Lung (tissue), 17 donors: ENCODE measurements at places on chromosomes 3 and 15.

DNA sequence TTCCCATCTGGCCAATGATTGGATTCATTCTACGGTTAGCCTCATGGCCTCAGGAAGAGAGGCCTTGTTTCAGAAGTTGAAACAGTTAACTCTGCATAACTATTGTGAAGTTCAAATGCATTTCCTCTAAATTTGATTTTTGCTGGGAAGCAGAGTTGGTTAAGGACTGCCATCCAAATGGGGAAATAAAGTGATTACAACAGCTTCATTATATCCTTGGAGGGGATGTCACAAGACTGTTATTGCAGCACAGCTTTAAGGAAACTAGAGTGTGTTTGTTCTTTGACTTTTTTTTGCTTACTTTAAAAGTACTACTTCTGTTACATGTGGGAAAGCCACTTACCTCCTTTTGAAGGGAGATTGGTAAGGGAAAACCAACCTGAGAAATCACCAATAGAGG is 164.8 kb downstream of the AKAP13 start:
- peak; percentile 89 for DNase-seq
- peak overlapping the region; percentile 60 for H3K27ac ChIP-seq
- peak overlapping the region; percentile 21 for H3K4me3 ChIP-seq
- H3K27me3 ChIP-seq, result no peaks in the 10 kb centered on the region
- H3K4me1 ChIP-seq, result peaks cover 6% of the 10 kb centered on the region

GRCh38 chr3:36919439-36920160 is 25.3 kb downstream of the TRANK1 start:
- peaks cover 8% of the 10 kb centered on the region for H3K4me1 ChIP-seq
- H3K27me3 ChIP-seq, result no peaks in the 10 kb centered on the region
- no peak overlapping the region for H3K27ac ChIP-seq
- DNase-seq, result no peak
- no peaks in the 10 kb centered on the region for H3K36me3 ChIP-seq

- DNase-seq, result no peak
- no peaks in the 10 kb centered on the region for H3K4me1 ChIP-seq
- H3K27me3 ChIP-seq, result peaks cover 2% of the 10 kb centered on the region
- H3K36me3 ChIP-seq, result no peaks in the 10 kb centered on the region
These were observed 80.2 kb downstream of the WNT5A start for GRCh38 chr3:55406696-55407425.

DNA sequence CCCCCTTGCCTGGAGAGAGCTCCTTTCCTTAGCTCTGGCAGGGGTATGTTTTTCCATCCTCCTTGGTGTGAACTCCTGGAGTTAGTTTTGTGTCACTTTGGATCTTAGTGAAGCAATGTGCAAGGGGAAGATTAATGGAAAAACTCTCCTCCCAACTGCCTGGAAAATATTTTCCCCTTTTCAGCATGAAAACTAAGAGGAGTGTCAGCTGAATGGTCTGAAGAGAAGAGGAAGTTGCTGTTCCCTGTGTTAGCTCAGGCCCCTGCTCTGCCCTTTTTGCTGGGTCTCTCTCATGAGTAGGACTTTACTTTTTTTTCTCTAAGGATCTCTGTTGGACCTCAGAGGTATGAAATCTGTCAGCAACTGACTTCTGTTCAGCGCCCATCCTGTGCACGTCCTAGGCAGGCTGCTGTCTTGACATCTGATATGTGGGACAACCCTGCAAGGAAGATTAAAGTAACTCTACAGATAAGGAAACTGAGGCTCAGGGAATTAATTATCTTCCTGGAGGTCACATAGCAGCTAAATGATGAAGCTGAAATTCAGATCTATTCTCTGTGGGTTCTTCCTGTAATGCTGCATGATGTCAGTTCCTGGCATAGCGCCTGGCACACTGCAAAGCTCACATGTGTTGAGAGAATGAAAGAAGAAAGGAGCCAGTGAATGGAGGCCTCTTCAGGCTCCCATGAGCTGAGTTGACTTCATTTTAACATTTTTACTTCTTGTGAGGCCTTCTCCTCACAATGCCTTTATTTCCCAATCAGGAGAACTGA is 109.7 kb upstream of the GALNT15 start:
- no peaks in the 10 kb centered on the region for H3K4me1 ChIP-seq
- peak; percentile 70 for DNase-seq
- no peak overlapping the region for H3K4me3 ChIP-seq
- no peaks in the 10 kb centered on the region for H3K36me3 ChIP-seq

- H3K27ac ChIP-seq, result no peak overlapping the region
- no peaks in the 10 kb centered on the region for H3K27me3 ChIP-seq
- H3K4me1 ChIP-seq, result peaks cover 14% of the 10 kb centered on the region
- peak; percentile 22 for DNase-seq
These were observed 519.7 kb downstream of the DIPK2A start for GRCh38 chr3:144491333-144491732.

DNA sequence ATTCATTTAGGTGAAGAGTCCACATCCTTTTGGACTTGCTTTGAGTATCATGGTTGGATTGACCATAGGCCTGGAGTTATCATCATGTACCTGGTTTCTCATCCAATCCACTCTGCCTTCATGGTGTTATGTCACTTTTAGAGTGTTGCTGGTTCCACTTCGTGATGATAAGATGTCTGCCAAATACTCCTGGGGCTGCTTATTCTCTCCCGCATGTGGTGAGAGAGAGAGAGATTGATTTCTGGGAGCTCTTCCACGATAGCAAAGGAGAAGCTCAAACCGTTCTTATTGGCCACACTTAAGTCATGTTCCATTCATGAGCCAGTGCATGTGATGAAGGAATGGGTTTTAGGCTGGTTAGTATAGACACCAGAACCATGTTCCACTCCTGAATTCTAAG is 47.6 kb downstream of the MITF start:
- no peaks in the 10 kb centered on the region for H3K36me3 ChIP-seq
- no peak for DNase-seq
- H3K27me3 ChIP-seq, result no peaks in the 10 kb centered on the region
- H3K4me1 ChIP-seq, result peaks cover 42% of the 10 kb centered on the region
- no peak overlapping the region for H3K4me3 ChIP-seq

DNA sequence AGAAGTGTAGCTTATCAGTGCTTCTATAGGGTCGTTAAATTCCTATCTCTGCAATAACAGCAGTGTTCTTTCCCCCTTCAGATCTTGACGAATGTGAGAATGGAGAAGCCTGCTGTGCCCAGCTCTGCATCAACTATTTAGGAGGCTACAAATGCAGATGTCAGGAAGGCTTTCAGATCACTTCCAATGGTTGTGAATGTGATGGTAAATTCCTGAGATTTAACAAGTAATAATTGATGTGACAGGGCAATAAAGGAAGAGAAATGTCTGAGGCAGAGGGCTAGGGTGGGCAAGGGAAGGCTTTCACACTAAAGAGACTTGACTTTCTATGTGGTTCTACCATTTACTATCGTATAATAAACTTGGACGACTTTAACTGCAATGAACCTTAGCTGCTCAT is 711.7 kb upstream of the GOLIM4 start:
- no peaks in the 10 kb centered on the region for H3K36me3 ChIP-seq
- no peak overlapping the region for H3K27ac ChIP-seq
- peak; percentile 22 for DNase-seq
- H3K27me3 ChIP-seq, result no peaks in the 10 kb centered on the region

DNA sequence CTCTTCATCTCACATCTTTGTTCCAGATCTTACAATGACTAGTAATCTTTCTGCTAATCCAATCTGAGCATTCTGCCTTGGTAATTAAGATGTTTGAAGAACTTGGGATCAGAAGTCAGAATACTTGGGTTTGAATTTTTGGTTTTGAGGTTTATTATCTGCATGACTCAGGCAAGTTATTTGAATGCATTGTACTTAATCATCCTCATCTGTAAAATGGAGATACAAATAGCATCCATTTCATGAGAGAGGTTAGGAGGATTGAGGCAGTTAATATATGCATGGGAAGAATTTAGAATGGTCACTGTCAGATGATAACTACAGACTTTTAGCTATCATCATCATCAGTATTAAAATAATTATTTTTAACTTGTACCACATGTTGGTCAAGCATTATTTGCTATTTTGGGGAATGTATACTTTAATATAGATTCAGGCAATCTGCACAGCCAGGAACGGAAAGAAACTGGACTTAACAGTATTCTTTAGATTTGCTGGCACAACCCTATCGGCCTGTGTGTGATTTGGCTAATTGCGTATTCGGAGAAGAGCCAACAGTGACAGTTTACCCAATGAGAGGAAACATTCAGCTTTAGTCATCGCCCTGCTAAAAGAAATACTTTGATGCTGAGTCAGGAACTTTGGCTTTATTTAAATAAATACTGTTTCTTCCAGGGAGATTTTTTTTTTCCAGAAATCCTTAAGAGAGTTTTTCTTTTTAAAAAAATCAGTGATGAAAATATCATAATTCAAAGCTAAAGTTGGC is 600.0 kb downstream of the ROBO1 start:
- H3K27ac ChIP-seq, result no peak overlapping the region
- DNase-seq, result peak; percentile 98

DNA sequence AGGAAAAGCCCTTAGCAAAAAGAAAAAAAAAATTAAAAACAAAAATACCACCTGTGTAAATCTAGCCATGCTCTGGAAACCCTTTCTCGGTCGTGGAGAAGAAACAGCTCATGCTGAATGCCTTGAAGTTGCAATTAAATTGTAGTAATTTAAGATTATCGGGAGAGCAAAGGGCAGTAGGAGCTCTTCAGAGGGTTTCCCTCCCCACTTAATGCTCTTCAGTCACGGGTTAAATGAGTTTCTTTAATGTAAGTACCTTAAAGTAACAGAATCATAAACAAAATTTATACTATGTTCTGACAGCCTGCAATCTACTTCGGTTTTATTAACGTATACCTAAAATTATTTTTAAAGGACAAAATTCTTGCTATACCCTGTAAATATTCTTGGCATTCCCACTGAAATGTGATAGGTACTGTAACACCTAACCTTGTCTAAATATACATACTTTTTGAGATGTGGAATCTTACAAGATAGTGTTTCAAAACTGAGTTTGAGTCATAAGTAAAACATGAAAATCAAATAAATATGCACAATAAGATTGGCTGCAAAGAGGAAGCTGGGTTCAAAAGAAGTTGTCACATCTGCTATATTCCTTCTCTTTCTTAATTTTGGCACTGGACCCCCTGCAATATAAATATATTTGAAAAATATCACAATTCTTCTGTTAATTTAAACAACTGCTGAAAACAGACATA is 5.3 kb downstream of the FOXP1 start:
- no peaks in the 10 kb centered on the region for H3K4me1 ChIP-seq
- H3K27ac ChIP-seq, result no peak overlapping the region
- H3K4me3 ChIP-seq, result no peak overlapping the region
- DNase-seq, result peak; percentile 6
- peaks cover 4% of the 10 kb centered on the region for H3K36me3 ChIP-seq

GRCh38 chr3:117526470-117527079 is 817.0 kb downstream of the TUSC7 start:
- H3K27ac ChIP-seq, result no peak overlapping the region
- H3K27me3 ChIP-seq, result no peaks in the 10 kb centered on the region
- no peak overlapping the region for H3K4me3 ChIP-seq
- peak; percentile 69 for DNase-seq
- H3K36me3 ChIP-seq, result no peaks in the 10 kb centered on the region
- H3K4me1 ChIP-seq, result peaks cover 6% of the 10 kb centered on the region

DNA sequence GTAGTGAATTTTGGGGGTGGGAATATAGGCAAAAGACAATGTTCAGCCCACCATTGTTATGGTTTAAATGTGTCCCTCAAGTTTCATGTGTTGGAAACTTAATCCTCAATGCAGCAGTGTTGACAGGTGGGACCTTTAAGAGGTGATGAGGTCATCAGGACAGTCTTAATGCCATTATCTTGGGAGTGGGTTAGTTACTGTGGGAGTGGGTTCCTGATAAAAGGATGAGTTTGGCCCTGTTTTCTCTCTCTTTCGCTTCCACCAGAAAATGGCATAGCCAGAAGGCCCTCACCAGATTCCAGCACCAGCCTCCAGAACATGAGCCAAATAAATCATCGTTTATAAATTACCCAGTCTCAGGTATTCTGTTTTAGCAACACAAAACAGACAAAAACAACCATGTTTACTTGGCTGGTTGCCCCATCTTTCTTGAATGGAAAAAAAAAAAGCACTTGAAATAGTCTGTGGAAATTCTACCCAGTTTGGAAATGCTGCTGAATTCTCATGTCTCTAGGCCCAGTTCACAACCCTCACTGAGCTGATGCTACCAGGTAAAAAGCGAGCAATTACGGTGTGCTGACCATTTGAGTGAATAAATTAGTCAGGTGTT is 31.0 kb upstream of the MFSD1 start:
- no peak overlapping the region for H3K4me3 ChIP-seq
- DNase-seq, result no peak
- H3K36me3 ChIP-seq, result no peaks in the 10 kb centered on the region
- peaks cover 76% of the 10 kb centered on the region for H3K4me1 ChIP-seq

- H3K27me3 ChIP-seq, result no peaks in the 10 kb centered on the region
- no peak for DNase-seq
- peaks cover 46% of the 10 kb centered on the region for H3K36me3 ChIP-seq
- H3K4me1 ChIP-seq, result no peaks in the 10 kb centered on the region
These were observed 40.1 kb downstream of the FAN1 start for GRCh38 chr15:30943654-30944335.

DNA sequence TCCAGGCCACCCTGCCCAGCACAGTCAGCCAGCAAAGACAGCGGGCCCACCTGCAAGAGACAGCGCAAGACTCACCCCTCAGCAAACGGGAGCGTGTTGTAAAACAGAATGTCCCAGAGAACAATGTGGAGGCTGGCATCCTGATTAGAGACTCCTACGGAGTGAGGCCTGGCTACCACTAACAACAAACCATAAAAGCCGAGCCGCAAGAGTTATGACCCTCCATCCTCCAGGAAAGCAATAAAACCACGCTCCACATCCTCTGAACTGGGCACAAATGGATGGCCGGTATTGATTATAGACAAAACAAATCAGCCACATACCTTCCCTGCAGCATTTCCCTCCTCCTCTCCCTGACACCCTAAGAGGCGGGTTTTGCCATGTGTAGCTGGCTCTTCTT is 75.8 kb upstream of the LIPC start:
- no peaks in the 10 kb centered on the region for H3K4me1 ChIP-seq
- no peaks in the 10 kb centered on the region for H3K36me3 ChIP-seq
- H3K27ac ChIP-seq, result no peak overlapping the region
- H3K27me3 ChIP-seq, result no peaks in the 10 kb centered on the region

DNA sequence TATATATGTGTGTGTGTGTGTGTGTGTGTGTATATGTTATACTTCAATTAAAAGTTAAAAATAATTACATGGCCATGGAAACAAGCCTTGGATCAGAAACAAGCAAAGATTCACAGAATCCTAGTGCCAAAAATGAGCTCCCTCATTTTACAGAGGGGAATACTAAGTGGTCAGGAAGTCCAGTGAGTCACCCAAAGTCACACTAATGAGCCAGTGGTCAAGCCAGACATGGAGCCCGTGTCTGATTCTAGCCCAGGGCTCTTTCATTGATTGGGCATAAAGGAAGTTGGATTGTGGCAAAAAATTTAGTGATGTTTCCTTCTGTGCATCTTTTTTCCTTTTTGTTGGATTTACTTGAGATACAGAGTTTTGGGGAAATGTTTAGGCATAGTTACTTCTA is 152.5 kb upstream of the NPHP3 start:
- no peak for DNase-seq
- no peaks in the 10 kb centered on the region for H3K36me3 ChIP-seq
- no peak overlapping the region for H3K4me3 ChIP-seq
- H3K27ac ChIP-seq, result no peak overlapping the region
- no peaks in the 10 kb centered on the region for H3K27me3 ChIP-seq
